ENCODE measurements at places on chromosomes 5 and 9. TPM values are rescaled to one million over a fixed set of nuclear protein-coding genes. Genes with fewer than 3 reads are reported as not detected.

DNA sequence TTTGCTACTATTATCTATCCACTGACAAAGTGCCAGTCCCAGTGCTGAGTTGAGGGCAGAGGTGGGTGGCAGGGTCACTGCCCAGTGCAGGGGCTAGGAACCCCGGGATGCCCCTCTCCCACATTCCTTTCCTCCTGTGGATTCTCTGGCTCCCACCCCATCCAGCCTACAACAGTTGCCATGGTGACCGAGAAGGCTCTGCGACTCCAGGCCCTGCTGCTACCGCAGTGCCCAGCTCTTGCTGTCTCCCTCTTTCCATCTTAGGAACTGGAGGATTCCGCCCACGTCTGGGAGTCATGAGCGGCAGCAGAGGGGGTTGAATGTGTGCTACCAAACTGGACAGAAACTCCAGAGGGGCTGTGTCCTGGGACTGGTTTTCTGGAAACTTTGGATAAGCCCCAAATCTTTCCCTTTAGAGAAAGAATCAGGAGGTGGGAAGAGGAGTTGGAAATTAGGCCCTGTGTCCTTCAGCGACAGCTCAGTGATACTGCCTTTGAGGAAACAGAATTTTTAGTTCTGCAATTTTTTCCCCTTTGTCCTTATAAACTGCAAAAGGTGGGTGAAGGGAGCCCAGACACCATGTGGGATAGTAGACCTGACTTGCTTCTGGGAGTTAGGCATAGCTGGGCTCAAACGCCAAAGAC, 20.7 kb upstream of the C5orf47 start:
- DNase-seq: no peak

Gene PCDHA7
- 0.32 TPM for total RNA-seq

- no peak for DNase-seq
Measured at GRCh38 chr9:116585896-116586295, 101.2 kb upstream of the TRIM32 start.

Gene SDHA
- total RNA-seq: 106 TPM

DNA sequence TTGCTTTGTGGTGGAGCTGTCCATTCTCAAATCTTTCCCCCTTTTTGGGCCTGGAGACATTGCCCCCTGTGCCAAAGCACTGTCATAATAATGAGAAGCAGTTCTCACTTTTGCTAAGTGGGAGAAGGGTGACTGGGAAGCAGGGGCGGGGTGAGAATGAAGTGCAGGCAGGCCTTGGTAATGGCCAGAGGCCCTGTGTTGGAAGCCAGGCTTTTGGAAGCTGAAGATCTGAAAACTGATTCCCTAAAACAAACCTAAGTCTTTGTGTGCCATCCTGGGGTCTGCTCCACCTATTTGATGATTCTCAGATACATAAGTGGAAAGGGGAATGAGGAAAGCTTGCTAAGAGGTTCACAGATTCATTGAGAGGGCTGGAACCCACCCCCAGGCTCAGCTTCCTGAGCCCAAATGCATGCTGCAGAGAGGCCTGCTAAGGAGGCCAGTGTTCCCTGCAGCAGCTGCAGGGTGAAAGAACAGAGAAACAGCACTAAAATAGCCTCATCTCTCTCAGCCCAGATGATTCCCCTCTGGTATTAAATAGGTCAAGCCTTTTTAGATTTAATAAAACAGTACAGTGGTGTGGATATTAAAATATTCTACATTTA, 75.0 kb downstream of the NSG2 start:
- DNase-seq: no peak

Gene ROR2
- total RNA-seq: 37.4 TPM

Gene CDKN2A
- 3.7 TPM for total RNA-seq

DNA sequence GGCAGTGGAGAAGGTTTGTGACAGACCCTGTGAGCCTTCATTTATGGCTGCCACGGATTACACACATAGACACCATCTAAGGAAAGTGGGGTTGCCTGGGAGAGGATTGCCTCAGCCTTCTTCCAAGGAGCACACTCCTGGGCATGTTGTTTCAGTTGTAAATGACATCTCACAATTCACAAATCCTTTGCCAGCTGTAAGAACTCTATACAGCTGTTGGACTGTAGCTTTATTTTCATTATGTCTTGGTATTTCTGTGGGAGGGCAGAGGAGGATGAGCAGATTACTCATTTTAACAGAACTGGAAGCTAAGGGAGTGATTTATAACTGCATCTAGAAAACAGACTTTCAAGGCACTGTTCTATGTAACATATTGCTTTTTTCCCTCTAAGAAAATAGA, 25.6 kb downstream of the MELK start:
- no peak for DNase-seq

- no peak for DNase-seq
Measured at GRCh38 chr5:17180864-17181723, 36.3 kb upstream of the BASP1 start.

DNA sequence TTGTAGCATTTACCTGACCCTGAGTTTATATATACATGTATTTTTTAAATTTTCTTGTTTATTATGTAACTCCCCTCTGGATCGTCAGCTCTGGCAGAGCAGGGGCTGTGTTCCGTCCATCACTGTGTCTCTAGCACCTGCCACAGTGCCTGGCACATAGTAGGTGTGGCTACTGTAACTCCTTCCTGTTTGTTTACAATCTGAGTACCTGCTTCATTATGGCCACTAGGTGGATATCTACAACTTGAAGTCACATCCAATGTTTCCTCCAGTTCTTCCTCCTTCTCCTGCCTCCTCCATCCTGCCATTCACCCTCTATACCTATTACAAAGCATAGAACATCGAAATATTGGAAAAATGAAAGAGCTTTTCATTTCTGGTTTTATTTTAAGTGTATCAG, 14.2 kb upstream of the PPP1R2B start:
- DNase-seq: no peak

Gene EIF4EBP3
- 9.9 TPM for total RNA-seq

DNA sequence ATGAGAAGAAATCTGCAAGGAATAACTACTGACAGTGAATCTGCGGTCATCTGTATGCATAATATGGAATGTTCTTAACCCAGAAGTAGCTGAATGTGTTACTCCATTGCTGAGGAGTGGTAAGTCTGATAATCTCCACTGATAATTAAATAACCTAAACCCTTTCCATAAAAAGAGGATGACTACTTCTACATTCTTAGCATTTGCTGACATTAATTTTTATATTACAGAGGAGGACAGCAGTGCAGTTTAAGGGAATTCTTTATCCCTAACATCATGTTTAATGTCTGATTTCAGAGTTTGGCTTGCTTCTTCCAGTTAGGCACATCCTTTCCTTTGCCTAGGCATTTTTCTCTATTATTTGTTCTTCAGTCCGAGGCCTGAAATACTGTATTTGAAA, 52.2 kb downstream of the CDC42SE2 start:
- no peak for DNase-seq

All from esophagus muscularis mucosa (tissue), 4 donors.